Effector memory CD8-positive, alpha-beta T cell (primary cell): ENCODE measurements at places on chromosomes 12 and 14.
A peak's percentile ranks its signal among the peaks of the same experiment; 100 is the strongest.

DNA sequence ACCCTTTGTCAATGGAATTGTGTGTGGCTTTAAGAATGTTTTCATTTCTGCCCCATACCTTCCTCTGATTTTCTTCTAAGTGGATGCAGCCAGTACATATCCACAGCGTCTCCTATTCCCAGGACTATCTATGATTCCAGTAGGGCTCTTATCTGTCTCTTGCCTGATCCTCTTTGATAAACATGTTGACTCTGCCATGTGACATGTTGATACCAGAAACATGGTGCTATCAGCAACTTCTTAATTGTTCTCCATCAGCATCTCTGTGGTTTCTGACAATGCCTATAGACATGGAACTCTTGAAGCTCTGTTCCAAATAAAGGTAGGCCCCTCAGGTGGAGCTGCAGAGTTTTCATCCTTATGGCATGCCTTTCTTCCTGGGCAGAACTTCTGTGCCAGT lies 11.6 kb upstream of the OR4L1 start:
- no peak for DNase-seq

DNA sequence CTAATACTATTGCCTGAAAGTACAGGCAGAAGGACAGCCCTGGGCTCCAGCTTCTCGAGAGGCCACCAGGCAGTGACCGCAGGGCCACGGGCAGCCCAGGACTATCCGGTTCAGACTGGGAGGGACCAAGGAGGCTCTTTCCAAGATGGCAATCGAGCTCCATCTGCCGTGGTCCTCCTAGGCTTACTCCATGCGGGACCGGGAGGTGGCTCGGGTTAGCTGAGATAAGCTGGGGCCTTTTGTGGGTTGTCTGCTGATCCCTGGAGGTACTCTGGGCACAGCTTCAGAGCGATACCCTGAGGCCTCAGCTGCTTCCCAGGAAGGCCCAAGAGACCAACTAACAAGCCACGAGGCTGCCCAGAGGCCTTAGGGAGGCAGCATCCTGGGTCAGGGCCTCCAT lies 33.1 kb downstream of the SNRNP35 start:
- no peak for DNase-seq

DNA sequence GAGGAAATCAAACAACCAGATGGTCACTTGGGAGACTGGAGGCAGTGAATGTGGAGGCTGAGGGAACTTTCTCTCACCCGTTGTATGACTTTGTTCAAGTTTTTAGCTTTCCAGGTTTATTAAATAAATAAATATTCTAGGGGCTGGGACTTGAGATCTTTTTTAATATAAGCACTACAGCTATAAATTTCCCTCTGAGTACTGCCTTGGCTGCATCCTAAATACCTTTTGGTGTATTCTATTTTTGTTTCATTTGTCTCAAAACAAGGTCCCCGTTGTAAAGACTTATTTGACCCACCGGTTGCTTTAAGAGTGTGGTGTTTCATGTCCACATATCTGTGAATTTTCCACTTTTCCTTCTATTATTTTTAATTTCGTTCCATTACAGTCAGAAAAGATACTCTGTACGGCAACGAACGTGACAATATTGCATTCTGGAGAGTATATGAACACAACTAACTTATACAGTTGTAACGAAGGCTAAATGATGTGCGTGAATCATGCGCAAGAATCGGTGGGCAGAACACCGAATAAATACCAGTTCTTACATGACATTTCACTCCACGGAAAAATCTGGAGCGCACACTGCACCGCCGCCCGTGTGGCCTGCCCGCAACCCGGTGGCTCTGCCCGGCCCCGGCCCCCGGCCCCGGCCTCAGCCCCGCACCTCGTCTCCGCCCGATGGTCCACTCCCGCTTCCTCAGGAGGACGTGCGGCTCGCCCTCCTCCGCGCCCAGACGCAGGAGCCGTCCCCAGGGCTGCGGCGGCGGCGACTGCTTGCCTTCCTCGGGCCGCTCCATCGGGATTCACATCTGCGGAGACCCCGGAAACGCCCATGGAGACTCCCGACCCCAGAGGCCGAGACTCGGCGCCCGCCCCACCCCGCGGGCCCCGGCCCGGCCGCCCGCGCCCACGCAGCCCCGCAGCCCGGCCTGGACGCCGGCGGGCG lies 602 bp downstream of the CHFR start:
- no peak for DNase-seq

GRCh38 chr14:60653701-60654161 lies 4.5 kb upstream of the SIX1 start:
- no peak for DNase-seq

GRCh38 chr12:569803-570434 lies 93.3 kb downstream of the NINJ2 start:
- DNase-seq = peak; percentile 85

- no peak for DNase-seq
Observed at GRCh38 chr12:5789469-5789968, 155.5 kb downstream of the ANO2 start.

DNA sequence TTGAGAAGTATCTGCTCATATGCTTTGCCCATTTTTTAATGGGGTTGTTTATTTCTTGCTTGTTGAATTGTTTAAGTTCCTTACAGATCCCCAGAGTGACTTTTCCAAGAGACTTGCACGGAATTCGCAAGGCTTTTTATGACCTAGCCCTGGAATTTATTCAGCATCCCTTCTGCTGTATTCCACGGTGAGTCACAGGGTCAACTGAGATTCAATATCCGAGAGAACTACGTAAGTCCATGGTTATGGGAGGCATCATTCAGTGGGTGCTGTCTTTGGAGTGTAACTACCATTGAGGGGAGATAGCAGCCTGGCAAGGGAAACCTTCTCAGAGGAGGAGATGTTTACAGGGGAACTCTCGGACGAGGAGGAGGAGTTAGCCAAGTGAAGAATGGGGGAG lies 20.9 kb upstream of the GPRC5A start:
- DNase-seq = no peak

DNA sequence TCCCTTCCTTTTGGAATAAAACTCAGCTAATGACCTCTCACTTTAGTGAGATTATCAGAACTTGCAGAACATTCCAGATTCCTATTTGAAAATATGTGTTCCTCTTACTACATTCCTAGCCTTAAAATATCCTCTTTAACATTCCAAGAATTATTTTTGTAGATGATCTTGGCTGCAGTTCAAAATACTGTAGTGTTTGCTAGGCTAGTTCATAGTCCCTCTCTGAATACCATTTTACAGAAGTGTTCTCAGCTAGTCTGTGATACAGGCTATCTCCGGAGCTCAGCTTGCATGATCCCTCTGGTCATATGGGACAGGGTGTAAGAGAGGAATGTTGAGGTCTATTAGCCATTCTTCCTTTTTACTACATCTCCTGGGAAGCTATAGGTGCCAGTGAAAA lies 17.6 kb upstream of the GPR33 start:
- DNase-seq = no peak

- DNase-seq = no peak
Observed at GRCh38 chr12:113713156-113713555, 241.5 kb upstream of the LHX5 start.

- no peak for DNase-seq
Observed at GRCh38 chr14:64919215-64919614, 5.0 kb downstream of the CHURC1 start.

DNA sequence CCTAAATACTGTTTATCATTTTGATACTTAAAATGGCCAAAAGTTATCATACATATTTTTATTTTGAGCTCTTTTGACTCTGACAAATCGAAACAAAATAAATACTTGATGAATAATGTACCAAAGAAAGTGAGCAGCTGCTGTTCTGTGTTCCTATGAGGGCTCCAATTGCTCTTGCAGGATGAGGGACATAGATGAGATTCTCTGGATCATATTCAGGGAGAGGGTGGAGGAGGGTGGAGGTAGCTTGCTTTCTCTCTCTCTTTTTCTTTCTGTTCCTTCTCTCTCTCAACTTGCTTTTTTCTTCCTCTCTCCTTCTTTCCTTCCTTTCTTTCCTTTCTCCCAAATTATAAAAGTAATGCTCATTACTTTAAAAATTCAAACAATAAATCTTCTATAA lies 8.9 kb upstream of the MYH7 start:
- DNase-seq = no peak

DNA sequence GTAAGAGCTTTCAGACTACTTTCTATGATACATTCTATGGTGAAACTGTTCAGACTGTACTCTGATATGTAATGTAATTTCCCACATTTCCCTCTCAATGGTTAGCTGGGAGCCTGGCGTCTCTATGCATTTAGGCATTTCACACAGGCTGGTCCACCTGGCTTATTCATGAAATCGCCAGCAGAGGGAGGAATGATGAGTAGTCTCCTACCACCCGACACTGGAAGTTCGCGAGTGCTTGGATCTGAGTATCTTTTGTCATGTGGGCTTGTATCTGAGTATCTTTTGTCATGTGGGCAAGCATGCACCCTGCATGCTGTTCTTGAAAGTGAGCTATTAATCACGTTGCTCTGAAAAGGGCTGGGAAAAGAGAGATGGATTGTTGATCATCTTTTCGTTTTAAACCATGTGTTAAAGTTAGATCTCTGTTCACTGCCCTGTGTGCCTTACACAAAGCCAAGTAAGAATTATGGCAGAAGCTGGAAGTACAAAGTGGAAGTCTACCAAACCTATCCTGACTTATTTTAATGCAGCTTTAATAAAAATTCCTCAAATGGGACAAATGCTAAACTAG lies 235.0 kb downstream of the ATP23 start:
- no peak for DNase-seq

- DNase-seq = no peak
Observed at GRCh38 chr12:33649992-33650391, 210.4 kb upstream of the SYT10 start.

- no peak for DNase-seq
Observed at GRCh38 chr12:122895320-122895703, 612 bp downstream of the VPS37B start.

DNA sequence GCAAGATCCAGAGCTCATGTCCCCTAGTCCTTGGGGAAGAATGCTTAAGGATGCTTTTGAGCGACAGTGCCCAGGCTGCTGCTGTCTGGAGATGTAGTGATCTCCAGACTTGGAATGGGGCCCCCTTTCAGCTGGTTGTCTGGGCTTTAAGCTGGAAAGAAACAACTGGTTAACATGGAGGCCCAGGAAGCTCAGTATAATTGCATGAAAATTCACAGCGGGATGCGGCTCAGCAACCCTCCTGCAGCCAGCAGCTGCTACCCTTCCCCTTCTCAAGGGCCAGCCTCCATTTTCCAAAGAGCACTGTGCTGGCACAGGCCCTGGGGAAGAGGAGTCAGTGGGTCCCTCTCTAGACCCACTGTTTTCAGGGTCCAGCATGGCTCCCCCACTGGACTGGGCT lies 26.3 kb downstream of the RAB35 start:
- no peak for DNase-seq

DNA sequence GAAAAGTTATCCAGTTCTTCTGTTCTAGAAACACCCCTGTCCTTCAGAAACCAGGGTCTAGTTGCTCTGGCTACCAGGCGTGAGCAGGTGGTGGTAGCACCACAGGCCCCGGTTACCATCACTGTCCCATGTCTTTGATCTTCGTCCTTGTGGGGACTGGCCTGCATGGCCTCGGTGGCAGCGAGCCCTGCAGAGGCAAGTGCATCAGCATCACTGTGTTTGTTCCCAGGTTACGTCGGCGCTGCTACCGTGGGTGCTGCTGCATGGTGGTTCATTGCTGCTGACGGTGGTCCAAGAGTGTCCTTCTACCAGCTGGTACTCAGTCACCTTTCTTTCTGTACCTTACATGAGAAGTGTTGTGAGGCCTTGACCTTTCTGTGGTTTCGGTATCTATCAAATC lies 58.9 kb downstream of the ANAPC7 start:
- DNase-seq = no peak

GRCh38 chr12:51898937-51899336 lies 8.4 kb upstream of the ACVRL1 start:
- no peak for DNase-seq

DNA sequence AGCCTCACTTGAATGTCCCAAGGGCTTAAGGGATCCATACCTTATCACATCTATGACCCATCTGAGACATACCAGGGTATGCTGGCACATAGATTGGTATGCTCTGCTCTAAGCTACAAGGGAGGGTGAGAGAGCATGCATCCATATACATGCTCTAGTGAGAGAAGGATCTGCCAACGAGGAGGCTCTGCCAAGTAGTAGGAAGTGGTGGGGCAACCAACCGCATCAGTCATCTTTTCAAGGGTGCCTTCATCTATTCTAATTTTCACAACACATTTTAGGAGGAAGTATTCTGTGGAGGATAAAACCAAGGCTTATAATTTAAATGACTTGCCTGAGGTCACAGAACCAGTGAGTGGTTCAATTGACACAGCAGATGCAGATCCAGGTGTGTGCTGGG lies 6.6 kb upstream of the PPM1A start:
- no peak for DNase-seq

GRCh38 chr14:78327426-78328221 lies 157.5 kb downstream of the NRXN3 start:
- no peak for DNase-seq

- peak; percentile 1 for DNase-seq
Observed at GRCh38 chr12:128259556-128260070, 7.4 kb upstream of the TMEM132C start.

GRCh38 chr12:102425109-102426039 lies 55.0 kb downstream of the IGF1 start:
- DNase-seq = no peak

- peak; percentile 4 for DNase-seq
Observed at GRCh38 chr12:2583091-2583497, 211.7 kb upstream of the FKBP4 start.

DNA sequence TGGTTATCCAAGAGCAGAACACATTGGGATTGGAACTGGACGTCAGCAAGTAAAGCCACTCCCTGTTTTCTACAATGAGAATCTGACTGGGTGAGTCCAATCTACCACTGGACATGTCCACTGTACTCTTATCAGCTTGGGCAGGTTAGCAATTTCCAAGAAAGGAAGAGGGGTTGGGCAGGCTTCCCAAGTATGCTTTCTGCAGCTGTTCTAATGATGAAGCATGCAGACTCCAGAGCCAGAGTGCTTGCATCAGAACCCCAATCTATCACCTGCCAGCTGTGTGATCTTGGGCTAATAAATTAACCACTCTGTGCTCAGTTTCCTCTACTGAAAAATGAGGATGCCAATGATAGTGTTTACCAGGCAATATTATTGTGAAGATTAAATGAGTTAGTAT lies 92.0 kb downstream of the EMP1 start:
- DNase-seq = no peak

DNA sequence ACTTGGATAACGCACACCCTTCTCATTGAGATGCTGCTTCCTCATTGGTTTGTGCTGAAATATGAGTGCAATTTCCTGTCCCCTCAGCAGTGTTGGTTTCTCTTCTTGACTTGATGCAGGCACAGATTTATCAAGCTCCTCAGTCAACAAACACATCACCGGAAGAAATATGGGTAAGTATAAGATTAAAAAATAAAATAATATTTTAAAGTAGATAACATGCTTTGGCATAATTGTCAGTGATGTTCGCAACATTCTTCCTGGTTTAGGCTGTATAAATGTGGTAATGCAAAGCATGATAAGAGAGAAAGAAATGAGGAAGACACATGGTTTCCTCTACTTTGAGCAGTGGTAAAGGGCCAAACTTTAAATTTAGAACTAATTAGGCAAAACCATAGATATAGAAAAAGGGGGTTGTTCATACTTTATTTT lies at the start of gene GPR65:
GPR65 (plus strand) TSS at position 86 of the 432 bp plus-strand sequence. CDS start 5,713 bp downstream, outside the sequence.
- DNase-seq = peak; percentile 51

DNA sequence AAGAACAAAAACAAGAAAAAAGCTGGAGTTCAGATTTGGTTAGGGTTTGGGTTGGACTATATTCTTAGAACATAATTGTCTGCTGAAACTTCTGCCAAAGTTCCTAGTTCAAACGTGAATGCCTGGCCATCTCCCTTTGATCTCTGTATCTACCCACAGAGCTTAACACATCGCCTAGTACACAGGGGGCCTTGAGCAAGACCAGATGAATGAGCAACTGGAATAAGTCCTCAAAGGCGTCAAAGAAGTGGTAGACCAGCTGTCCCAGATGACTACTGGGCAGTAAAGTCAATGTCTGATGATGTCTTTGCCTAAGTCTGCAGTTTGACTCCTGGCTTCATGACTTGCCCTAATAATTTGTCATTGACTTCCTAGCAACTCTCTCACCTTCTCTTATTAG lies 13.9 kb upstream of the STAB2 start:
- DNase-seq = no peak
